SK-N-DZ (cell line): ENCODE measurements at places on chromosomes 6 and 20.

- DNase-seq = no peak
Measured at GRCh38 chr20:24406750-24407149, 62.7 kb upstream of the SYNDIG1 start.

DNA sequence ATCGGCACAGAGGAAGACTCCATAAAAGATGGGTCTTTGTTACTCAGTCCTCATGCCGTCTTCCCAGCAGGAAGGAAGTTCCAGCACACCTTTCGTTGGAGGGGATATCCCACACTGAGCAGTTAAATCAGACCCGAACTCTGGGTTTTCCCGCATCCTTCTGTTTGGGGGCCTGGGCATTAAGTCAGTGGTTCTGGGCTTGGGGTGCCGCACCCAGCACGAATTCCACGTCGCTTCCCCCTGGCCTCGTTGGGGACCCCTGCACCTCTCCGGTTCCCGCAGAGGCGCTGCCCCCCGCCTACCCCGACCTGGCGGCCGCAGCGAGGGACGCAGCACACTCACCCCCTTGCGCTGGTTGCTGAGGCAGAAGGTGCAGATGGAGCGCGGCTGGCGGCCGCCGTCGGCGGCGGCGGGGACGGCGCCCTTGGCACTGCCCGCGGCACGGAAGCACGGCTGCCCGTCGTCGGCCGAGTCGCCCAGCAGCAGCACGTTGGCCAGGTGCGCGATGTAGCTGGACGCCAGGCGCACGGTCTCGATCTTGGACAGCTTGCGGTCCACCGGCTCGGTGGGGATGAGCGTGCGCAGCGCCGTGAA lies 641 bp downstream of the TCF15 start:
- no peak for DNase-seq

DNA sequence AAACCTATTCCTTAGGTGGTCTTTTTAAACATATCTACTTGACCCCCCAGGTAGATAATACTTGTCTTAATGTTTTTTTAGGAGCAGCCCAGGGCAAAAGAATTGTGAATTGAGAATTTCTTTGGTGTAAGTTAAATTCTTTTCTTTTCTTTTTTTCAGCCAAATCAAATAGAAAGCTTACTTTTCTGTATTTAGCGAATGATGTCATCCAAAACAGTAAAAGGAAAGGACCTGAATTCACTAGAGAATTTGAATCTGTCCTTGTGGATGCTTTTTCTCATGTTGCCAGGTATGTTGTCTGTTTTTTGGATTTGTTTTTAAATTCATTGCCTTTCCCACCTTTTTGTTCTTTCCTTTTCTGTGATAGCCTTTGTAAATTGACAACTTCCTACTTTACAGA lies 6.7 kb downstream of the RPRD1B start:
- no peak for DNase-seq

- DNase-seq = no peak
Measured at GRCh38 chr6:116208056-116208785, 45.7 kb downstream of the TSPYL4 start.

GRCh38 chr6:105882121-105882803 lies 203.9 kb upstream of the PRDM1 start:
- no peak for DNase-seq

- no peak for DNase-seq
Measured at GRCh38 chr20:51930775-51931174, 128.5 kb upstream of the SALL4 start.

DNA sequence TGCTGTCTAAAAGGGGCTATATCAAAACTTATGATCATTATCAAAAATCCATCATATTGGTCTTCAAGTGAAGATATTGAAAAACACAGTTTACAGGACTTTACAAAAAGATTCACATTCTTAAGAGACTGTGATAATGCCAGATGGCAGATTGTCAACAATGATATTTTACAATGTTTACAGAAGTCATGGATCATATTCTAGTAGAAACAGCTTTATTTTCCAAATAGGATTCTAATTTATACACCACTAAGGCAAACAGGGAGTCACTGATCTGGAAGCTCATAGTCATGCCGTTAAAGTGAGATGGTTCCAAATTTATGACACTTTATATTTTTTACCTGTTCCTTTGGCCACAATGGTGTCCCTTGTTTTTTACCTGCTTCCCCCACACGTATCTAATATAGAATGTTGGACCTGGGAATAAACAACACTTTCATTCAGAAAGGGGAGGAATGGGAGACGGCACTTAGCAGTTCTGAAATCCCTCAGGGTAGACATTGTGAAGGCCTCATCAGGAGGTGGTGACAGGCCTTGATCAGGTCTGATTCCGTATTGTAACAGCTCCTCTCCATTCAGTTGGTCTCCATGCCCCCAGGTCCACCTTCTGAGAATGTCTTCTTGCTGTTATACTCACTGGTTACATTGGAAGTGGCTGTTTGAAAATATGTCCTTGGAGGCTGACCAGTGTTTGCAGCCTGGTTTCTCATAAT lies 228.6 kb downstream of the ADGB start:
- DNase-seq = no peak

DNA sequence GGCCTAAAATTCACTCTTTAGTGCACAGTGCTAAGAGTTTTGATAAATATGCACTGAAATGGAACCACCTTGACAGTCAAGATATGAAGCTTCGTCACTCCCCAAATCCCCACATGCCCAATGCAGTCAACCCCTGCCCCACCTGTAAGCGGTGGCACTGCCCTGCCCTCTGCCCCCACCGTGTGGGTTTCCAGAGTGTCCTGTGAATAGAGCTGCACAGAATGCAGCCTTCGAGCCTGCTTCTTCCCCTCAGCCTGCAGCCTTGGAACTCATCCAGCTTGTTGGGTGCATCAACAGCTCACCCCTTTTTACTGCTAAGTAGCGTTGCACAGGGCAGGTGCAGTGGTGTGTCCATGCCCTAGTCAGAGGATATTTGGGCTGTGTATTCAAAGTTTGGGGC lies 216.3 kb downstream of the SYNDIG1 start:
- no peak for DNase-seq

GRCh38 chr6:31592396-31592771 lies 422 bp downstream of the NCR3 start:
- no peak for DNase-seq

DNA sequence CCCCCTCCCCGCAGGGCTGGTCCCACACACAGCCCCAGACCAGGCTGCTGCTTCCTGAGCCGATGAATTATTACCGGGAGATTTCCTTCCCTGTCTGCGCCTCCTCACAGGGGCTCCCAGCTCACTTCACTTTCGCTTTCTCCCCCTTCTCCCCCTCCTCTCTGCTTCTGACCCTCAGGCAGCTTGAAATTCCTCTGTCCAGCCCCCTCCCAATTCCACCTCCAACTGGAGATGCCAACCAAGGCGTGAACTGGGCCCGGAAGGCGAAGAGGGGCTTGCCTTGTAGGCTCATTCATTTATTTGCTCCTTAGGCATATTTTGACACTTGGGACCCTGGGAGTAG lies 1.7 kb upstream of the TCF15 start:
- no peak for DNase-seq

- no peak for DNase-seq
Measured at GRCh38 chr6:40877362-40877761, 161.7 kb downstream of the UNC5CL start.

GRCh38 chr20:58069207-58069606 lies 159.2 kb downstream of the ANKRD60 start:
- no peak for DNase-seq

- DNase-seq = peak; percentile 18
Measured at GRCh38 chr6:40727271-40727670, 140.1 kb upstream of the LRFN2 start.

GRCh38 chr6:53154071-53154470 lies 5.4 kb upstream of the GCM1 start:
- DNase-seq = no peak

DNA sequence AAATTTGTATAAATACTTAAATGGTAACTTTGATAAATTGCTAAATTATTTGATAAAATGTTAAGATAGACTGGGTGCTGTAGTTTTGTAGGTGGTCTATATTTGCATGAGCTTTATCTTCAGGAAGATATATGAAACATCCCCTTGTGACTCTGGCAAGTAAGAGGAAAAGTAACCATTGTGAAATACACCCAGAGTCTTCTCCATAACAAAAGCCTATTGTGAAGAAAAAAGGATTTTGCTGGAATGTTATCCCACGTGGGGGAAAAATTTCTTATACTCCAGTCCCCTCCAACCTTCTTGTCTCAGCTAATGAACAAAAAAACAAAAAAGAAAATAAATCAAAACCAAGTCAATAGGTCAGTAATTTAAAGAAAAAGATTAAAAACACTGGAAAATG lies 600.7 kb downstream of the HDGFL1 start:
- no peak for DNase-seq

DNA sequence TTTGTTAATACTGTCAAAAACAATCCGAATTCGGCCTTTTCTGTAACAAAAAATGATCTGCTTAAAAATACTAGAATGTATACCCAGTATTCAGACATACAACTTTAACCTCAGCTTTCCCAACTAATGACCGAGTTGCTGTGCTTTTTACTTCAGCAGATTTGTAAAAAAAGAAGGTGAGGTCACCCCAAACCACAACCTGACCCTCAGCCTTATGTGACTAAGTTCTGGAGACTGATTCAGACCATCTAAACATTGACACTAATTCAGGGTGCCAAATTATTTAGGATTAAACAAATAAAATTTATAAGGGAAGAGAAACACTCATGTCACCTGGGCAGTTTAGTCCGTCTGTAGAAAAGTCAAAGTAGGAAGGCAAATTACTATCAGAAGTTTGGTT lies 7.7 kb downstream of the CCN6 start:
- DNase-seq = no peak

DNA sequence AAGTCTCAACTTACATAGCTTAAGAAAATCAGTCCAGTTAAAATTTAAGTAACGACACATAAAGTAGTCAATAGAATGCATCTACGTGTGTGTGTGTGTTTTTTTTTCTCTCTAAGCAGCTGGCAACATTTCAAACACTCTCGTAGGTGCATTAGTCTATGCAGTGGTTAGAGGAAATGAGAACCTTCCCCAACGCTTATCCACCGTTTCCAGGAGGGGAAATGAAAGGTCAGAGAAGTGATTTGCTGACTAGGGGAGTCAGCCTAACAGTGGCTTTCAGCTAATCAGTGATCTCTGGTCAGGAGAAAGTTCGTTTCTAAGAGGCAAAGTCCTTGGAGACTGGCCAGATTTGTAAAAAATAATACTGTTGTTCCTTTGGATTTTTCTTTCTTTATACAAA lies 806.6 kb downstream of the C6orf118 start:
- DNase-seq = no peak

DNA sequence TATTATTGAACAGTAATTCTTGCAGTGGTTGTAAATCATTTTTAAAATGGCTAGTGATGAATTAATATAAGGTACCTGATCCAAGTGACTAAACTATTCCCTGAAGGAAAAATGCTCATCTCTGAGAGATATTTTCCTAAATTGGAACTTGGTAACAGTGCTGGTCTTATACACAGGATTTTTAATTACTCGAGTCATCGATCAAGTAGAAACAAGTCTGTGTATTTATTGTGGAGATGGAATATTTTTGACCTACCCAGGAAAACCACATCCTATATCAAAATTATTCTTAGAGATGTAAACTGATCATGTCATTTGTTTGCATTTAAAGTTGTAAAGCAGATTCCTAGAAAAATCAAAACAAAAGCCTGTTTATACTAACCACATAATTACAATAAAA lies 166.9 kb downstream of the MOXD1 start:
- no peak for DNase-seq

GRCh38 chr6:112562301-112563231 lies 215.4 kb downstream of the RFPL4B start:
- DNase-seq = no peak

DNA sequence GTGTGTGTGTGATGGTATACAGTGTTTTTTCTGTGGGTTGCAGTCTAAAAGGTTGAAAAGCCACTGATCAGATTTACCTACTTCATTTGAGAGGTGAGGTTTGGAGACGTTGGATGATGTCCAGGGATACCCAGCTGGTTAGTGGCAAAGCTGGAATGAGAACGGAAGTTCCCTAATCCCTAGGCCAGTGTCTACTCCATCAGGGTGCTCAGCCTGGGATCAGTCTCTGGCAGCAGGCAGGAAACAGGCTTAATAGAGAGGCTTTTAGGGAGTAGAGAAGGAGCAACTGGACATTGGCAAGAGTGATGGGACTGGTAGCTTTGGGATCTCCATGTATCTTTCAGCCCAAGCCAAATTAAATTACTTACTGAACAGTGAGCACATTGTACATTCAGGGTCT lies 80.7 kb downstream of the C6orf52 start:
- no peak for DNase-seq
